ENCODE measurements at places on chromosomes 1 and 21.

- DNase-seq = no peak
Observed at GRCh38 chr1:201510734-201511133, 3.8 kb upstream of the CSRP1 start.

GRCh38 chr21:28892199-28893111, 100.2 kb downstream of the LTN1 start:
- DNase-seq = no peak

- peak; percentile 78 for DNase-seq
Observed at GRCh38 chr1:155277902-155278688, 832 bp downstream of the HCN3 start.

DNA sequence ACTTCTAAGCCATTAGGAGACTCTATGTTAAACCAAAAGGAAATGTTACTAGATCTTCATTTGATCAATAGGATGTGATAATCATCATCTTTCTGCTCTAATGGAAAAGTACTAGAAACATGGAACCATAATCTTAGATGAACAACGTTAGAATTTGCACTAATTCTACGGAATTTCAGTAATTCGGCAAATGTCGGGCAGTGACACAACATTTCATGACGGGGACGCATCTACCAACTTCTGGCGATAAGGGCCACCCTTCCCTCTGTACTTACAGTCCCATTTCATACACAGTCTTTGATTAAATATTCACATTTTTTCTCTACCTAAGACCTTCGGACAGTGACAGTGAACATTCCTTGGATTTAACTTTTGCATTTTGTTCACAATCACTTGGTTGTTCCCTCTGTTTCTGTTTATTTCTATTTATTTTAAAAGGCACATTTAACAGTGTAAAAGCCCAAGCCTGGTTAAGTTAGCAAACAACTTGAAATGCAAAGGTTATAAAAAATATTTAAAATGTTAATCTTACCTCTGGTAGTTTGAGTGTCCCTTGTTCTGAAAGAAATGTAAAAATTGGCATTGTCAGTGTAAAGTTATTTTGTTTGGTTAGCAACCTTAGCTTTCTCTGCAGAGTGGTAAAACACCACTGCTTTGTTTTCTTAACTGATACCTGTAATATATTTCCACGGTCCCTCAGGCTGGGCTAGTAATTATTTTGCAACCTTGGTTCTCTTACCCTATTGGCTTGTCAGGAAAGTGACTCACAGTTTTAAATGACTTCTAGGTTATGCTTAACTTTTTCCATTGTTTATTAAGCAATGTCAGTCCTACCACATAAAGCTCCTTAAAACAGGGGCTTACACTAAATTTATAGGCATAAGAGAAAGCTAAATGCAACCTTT, 276.9 kb downstream of the VAV3 start:
- no peak for DNase-seq

DNA sequence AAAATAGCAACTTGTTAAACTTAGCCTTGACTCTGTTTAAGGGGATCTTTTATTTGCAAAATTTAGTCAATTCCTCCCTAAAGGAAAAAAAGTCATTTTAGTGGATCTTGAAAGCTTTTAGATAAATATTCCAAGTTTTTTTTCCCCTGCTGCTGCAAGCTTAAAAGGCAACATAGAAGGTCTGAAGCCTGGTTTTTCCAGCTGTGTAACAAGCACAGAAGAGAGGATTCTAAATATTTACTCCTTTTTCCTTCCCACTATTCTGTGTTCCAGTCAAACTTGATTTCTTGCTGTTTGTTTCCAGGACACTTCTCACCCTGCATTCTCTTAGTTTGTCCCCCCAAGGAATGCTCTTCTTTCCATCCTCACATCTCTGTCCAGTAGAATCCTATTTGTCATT, 86.7 kb downstream of the NFIA start:
- no peak for DNase-seq

DNA sequence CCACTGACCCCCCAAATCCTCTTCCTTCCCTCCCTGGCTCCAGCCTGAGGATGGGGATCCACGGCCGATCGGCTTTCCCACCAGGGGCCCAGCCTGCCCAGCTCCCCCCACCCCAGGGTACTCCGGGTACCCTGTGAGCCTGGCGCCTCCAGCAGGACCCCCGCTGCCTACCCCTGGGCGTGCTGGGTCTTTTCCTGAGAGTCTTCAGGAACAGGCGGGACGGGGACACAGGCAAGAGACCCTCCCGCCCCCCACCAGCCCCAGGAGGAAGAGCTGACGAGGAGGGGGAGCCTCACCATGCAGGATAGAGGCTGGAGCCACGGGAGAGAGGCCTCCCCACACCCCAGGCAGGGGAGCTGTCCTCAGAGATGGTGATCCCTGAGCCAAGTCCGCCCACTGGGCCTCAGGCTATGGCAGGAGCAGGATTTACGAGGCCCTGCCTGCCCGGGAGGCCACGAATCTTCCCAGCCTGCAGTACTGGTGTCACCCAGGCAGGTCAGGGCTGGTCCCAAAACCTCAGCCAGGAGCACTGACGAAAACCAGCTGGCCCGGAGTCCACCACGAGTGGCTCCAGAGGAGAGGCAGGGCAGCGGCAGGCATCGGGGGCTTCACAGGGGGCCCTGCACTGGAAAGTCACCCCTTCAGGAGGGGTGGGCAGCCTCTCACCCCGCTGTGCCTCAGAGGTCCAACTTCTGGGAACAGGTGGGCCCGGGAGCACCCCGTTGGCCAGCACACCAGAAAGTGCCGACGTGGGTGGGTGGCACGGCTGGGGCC, 58.0 kb downstream of the MEGF6 start:
- DNase-seq = no peak

DNA sequence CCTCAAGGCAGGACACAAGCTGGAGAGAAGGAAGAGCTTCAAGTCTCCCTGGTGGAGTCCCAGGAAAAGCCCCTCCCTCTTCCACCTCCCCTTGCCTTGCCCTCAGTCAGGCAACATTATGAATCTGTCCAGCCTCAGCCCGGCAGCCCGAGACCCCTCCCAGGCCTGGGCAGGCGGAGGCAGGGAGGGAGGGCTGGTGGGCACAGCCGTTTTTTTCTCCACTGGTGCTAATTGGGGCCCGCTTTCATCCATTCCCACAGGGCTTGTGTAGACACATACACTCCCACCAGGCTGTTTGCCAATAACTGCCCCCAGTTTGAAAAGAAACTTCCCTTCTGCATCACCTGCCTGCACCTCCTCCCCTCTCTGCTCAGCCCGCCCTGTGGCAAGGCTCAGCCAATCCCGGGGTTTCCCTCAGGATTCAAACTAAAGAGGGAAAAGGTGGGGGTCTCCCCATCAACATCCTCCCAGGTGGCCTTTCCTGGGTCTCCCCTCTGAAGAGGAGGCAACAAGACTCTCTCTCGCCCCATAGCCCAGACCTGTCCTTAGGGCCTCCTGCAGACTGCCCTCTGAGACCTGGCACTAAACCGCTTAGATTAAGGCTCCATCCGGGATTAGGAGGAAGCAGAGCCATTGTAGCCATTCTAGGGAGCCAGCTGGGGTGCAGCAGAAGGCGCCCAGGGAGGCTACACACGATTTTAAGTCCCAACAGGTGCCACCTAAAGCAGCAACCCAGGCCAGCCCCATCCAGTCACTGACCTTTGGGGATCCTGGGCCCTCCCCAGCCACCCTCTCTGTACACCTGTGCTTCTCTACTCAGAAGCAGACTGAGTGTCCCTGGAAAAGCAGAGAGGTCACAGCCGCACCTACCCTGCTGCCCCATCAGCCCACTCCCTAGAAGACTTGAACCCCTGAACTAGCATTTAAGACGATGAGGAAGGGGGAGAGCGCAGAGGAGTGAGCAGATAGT, 3.5 kb downstream of the IGSF9 start:
- DNase-seq = no peak

GRCh38 chr1:201539561-201540431, 869 bp downstream of the NAV1 start:
- DNase-seq = no peak

- no peak for DNase-seq
Observed at GRCh38 chr21:44616591-44616926, 4.7 kb downstream of the KRTAP10-8 start.

DNA sequence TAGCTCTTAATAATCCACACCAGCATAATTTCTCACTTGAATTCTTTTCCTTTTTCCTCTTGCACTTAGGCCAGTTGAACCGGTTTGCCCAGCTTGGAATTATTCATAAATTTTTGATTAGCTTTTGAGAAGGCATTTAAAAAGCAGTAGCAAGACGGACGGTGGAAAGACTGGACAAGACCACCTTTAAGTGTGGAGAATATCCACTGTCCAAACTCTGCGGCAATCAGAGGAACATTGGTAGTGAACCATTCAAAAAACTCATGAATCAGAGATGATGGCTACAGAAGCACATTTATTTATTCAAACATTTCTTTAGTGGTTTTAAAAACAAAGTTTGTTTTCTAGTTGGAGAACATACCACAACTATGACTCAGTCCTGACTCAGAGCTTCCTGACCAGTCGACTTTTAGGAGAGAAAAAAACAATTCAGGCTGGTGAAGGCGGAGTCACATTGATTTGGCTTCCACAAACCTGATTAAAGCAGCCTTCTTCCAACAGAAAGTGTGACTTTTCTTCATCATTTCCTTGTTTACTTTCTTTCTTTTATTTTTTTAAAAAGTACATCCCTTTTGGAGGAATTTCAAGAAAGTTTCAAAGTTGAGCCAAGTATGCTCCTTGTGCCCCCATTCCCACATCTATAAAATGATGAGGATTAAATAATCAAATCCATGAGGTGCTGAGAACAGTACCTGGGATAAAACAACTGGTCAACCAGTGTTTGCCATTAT, 128.8 kb downstream of the ADSS2 start:
- peak; percentile 52 for DNase-seq

DNA sequence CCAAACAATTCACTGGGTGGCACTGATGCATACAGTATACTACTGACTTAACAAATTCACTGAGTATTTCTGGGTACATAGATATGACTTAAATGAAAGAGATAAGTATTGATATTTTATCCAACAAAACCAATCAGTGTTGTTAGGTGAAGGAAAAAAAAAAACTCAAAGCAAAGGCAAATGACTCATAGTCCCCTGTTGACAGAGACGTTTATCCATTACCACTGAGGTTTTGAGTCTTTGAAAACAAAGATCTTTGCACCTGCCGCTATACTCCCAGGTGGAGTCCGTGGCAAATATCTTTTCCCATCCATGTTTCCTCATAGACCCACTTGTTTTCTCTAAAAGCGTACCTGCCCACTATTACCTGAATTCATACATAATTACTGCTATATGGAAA, 18.4 kb downstream of the DYNLT5 start:
- DNase-seq = no peak

DNA sequence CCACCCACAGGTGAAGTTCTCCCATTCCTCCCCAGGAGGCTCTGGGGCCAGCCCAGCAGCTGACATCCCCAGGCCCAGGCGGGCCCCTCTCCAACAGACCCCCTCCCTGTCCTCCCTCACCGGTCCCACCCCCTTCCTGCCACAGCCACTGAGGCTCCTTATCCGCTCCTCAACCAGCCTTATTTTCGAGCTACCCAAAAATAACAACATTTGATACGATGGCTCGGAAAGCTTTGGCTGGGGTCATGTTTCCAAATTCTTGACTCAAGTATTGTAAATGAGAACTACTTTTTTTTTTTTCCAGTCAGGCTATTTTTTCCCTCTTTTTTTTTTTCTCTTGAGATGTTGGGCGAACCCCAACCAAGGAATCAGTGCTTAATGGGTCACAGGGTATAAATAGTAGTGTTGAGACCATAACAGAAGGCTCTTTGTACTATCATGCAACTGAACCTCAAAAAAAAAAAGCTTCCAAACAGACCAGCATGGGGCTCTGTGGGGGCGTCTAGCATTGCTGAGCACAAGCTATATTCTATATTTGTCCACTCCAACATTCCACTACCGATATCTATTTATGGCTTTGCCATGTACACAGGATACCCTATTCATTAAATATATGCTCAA, 27.2 kb downstream of the IRF2BP2 start:
- DNase-seq = no peak

GRCh38 chr1:160104486-160104885, 6.1 kb upstream of the IGSF8 start:
- DNase-seq = no peak

DNA sequence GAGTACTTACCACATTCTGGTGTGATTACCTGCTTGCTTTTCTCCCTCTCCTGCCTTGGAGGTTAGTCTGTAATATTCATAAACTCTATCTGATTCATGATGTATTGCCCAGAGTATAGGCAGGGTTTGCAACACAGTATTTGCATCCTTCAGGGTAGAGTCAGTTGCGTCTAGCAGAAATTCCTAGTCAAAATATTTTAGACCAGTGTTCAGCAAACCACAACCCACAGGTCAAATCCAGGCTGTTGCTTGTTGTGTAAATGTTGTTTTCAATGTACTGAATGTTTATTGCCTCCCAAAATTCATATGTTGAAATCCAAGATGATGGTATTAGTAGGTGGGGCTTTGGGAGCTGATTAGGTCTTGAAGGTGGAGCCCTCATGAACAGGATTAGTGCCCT, 82.9 kb downstream of the NGF start:
- no peak for DNase-seq

DNA sequence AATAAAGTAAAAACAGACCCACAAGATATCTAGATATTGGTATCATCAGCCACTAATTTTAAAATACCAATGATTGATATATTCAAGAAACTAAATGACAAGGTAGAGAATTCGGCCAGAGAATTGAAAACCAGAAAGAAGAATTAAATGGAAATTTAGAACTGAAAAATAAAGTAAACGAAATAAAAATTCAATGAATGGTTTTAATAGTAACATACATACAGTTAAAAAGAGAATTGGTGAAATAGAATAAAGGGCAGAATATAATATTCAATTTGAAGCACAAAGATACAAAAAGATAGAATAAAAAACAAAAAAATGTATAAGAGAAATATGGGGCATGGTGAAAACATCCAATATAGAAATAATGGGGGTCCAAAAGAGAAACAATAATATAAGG, 64.0 kb upstream of the GUCA2B start:
- no peak for DNase-seq

- DNase-seq = peak; percentile 47
Observed at GRCh38 chr21:46295996-46296752, 10.0 kb downstream of the YBEY start.

- DNase-seq = no peak
Observed at GRCh38 chr1:191152776-191153175, 675.1 kb upstream of the BRINP3 start.

- no peak for DNase-seq
Observed at GRCh38 chr1:111732718-111733117, 6.5 kb downstream of the INKA2 start.

GRCh38 chr1:223041481-223041880, 101.6 kb downstream of the TLR5 start:
- DNase-seq = no peak

DNA sequence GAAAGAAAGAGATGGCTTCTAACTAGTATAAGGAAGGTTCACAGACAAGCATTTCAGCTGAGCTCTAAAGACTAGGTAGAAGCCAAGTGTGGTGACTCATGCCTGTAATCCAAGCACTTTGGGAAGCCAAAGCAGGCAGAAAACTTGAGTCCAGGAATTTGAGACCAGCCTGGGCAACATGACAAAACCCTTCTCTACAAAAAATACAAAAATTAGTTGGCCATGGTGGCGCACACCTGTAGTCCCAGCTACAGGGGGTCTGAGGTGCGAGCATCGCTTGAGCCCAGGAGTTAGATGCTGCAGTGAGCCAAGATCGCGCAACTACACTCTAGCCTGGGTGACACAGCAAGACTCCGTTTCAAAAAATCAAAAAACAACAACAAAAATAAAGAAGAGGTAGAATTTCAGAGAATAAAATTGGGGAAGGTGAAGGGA, 27.8 kb downstream of the FBXO42 start:
- no peak for DNase-seq

GRCh38 chr1:55965981-55966461, 613.3 kb downstream of the PLPP3 start:
- DNase-seq = no peak

GRCh38 chr1:174964261-174964971, 35.3 kb upstream of the CACYBP start:
- peak; percentile 72 for DNase-seq

GRCh38 chr1:235597867-235598553, 51.6 kb downstream of the GNG4 start:
- no peak for DNase-seq

Measured in CD4-positive, alpha-beta T cell treated with Interleukin-1 beta for 1 hour (primary cell).